ENCODE measurements at places on chromosomes 1 and 21.

GRCh38 chr1:178934546-178934945 lies 63.7 kb upstream of the ANGPTL1 start:
- DNase-seq = no peak

GRCh38 chr1:112423207-112423606 lies 27.2 kb downstream of the CTTNBP2NL start:
- no peak for DNase-seq

- DNase-seq = no peak
Observed at GRCh38 chr1:41434306-41434705, 50.2 kb downstream of the EDN2 start.

GRCh38 chr1:116725798-116726197 lies 28.4 kb upstream of the CD2 start:
- peak; percentile 71 for DNase-seq

DNA sequence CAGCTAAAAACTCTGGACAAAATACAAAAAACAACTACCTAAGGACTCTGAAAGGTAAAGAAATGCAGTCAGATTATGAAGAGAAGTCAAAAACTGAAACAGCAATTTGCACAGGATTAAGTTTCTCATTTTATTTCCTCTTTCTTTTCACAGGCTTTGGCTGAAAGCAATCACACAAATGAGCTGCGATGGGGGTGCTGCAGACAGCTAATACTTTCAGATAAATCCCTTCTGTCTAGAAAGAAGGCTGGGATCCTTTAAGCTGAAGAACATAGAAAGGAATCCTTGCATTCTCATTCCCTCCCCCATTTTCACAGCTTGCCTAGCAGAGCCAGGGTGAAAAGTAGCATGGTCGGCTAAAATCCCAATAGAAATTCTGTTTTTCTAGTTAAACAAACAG lies 32.0 kb upstream of the PRDX6 start:
- no peak for DNase-seq

DNA sequence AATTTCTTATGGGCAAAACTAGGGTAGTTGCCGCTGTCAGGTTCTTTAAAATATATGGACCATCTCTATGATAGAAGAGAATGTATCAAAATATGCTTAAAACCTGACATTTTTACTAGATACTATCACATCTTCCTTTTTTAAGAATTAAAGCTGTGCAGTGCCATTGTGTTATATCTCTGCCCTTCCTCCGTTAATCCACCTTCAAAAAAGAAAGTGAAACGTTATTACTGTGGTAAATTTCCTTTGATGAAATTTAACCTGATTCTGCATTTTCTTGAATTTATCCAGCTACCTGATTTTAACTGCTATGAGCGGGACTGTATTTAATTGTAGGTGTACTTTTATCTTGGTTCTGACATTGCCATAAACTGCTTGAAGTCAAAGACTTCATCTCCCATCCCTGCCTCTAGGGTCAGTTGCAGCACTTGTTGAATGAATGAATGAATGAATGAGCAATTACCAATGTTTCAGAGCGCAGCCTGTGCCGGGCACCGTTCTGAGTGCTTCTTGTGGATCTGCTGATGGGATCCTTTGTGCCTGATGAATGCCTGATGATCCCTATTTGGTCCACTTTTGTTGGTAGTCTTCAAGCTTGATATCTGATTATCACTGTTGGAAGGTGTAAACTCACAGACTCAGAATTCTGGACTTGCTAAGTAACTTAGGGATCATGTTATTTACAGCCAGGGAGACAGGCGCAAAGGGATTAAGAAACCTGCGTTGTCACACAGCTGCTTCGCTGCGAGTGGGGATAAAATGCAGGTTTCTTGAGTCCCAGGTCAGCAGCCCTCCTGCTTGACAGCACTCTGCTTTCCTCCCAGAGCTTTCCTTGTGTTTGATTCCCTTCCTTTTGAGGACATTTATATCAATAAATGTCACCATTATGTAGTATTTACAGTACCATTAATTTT lies 30.1 kb downstream of the SMYD2 start:
- no peak for DNase-seq

GRCh38 chr1:47326271-47326670 lies 7.3 kb upstream of the CMPK1 start:
- no peak for DNase-seq

DNA sequence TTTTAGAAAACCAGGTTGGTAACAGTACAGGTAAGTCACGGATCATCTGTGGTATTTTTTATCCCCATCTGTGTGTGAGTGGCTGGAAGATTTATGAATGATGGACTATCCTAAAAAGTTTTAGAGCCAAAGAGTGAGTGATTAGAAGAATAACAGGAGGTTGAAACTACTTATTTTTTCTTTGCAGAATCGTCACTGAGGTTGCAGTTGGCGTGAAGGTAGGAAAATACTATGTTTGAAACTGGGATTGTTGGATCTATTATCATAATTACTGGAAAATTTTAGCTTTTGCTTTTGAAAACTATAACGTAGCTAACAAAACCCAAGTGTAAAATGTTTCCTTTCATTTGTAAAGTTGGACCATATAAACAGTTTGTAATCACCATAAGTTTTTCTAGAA lies 1.8 kb downstream of the PTBP2 start:
- no peak for DNase-seq

DNA sequence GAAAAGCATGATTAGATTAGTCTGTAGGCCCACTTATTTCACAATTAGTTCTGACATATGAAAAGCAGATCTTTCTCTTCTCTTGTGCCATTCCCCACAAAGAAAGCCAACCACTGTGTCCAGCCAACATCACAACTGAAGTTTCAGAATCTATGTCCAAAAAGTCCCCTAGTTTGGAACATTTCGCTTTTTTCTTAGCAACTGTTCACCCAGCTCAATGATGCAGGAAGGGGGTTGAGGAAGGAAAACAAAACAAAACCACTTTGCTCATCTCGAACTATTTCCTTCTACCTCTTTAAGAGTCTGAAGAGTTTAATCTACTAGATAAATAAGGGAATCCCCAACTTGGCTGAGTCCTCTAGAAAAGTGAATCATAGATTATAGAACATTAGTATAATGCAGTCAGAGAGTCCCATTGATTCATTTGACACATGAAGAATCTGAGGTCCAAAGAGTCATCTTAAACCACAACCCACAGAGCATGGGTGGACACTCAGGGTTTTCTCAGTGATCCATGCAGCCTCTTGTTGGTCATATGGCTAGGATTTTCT lies 159.3 kb upstream of the SGIP1 start:
- peak; percentile 90 for DNase-seq

DNA sequence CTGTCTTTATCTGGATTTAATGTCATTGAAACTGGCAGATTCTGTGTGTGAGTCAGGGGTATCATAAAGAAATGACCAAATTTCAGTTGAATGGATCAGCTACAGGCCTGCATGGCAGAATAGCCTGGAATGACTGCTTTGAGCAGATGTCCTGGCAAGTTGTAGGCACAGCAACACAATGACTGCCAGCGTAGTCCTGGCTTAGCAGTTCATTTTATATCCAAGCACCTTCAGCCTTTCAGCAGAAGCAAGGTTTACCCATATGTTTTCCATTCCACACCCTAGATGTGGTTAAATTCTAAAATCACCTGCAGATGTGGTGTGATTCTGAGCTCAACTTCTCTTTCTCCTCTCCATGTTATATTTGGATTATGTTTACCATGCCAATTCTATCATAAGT lies 22.3 kb upstream of the PTGFR start:
- no peak for DNase-seq

GRCh38 chr1:158248771-158249170 lies 5.5 kb upstream of the CD1A start:
- DNase-seq = no peak

- DNase-seq = no peak
Observed at GRCh38 chr1:80825067-80825466, 975.7 kb upstream of the ADGRL2 start.

DNA sequence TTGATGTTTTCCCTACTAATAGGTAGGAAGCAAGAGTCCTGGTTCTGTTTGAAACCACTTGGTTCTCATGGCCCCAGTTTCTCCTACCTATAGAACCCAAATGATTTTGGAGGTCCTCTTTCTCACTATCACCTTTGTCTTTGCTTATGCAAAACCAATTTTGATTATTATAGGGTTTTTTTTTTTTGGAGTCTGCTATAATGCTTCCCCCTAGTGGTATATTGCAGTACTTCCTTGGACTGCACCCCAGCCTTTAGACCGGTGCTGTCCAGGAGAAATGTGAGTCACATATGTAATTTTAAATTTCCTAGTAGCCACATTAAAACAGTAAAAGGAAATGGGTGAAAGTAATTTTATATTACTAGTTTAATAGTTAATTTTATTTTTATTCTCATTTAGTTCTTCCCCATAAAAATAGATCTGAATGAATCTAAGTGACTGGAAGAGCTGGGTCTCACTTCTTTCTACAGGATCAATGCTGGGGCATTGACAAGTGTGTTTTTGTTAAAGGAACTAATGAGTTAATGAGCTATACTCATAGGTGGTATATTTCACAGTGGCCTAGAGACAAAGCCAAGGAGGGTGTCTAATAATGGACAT lies 10.6 kb downstream of the FCMR start:
- peak; percentile 75 for DNase-seq

DNA sequence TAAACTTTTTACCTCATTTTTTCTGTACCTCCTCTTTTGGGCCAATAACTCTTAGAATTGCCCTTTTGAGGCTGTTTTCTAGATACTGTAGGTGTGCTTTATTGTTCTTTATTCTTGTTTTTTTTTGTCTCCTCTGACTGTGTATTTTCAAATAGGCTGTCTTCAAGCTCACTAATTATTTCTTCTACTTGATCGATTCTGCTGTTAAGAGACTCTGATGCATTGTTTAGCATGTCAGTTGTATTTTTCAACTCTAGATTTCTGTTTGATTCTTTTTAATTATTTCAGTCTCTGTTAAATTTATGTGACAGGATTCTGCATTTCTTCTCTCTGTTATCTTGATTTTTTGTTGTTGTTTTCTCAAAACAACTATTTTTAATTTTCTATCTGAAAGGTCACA lies 130.3 kb downstream of the PHTF1 start:
- no peak for DNase-seq

DNA sequence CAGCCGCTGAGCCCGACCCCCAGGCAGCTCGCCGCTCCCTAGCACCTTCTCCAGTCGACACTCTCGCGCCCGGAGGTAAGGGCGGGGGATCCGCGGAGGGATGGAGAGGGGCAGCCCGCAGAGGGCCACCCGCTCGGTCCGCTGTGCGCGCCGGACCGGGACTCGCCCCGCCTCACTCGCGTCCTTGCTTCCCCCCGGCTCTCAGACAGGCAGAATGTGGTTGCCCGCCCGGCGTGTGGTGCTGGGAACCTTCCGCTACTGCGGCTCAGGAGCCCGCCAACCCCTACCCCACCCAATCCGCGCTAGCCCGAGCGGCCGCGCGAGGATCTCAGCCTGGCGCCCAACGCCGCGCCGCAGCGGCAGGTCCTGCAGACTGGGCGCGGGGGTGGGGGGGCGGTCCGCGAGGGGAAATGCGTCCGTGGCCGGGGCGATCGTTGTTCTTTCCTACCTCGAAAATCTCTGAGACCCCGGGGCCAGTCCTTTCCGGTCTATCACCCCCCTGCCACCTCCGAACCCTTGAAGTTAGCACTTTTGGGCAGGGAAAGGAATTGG lies 404 bp downstream of the LRRC8C start:
- peak; percentile 55 for DNase-seq
